ENCODE measurements at places on chromosomes 2 and 18. TPM values are rescaled to one million over a fixed set of nuclear protein-coding genes. Genes with fewer than 3 reads are reported as not detected.

GRCh38 chr2:160039166-160039903 lies 23.1 kb downstream of the PLA2R1 start:
- no peak overlapping the region for H3K4me3 ChIP-seq
- no peaks in the 10 kb centered on the region for H3K4me1 ChIP-seq
- no peak for DNase-seq
- H3K36me3 ChIP-seq = no peaks in the 10 kb centered on the region
- peaks cover 13% of the 10 kb centered on the region for H3K27me3 ChIP-seq

DNA sequence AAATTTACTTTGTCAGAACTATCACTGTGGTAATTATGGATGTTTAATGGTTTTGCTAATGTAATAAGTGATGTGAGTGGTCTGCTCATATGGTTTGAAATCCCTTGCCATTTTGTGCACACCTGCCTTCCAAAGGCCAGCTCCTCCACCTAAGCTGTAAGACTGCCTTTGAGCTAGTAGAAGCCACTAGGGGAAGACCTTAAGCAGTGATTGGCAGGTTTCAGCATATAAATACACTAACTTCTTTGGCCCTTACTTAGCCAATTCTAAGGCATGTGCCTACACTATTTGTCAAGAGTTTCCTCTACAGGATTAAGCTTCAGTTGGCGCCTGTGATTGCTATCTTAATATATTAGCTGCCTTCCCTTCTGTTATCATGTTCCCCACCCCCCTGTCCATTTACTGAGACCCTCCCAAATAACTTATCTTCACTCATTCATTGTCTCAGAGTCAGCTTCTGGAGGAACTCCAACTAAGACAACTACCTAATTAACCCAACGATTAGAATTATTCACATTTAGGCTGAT lies 141.1 kb downstream of the MBD5 start:
- H3K36me3 ChIP-seq = peaks cover 7% of the 10 kb centered on the region
- no peak for DNase-seq
- H3K4me3 ChIP-seq = no peak overlapping the region
- H3K27ac ChIP-seq = no peak overlapping the region
- H3K4me1 ChIP-seq = peaks cover 2% of the 10 kb centered on the region
- no peaks in the 10 kb centered on the region for H3K27me3 ChIP-seq

GRCh38 chr2:201059961-201060755 lies 11.3 kb downstream of the HYCC2 start:
- no peak overlapping the region for H3K4me3 ChIP-seq
- peaks cover 24% of the 10 kb centered on the region for H3K4me1 ChIP-seq
- no peaks in the 10 kb centered on the region for H3K27me3 ChIP-seq
- no peak overlapping the region for H3K27ac ChIP-seq
- H3K36me3 ChIP-seq = peaks cover 28% of the 10 kb centered on the region

- H3K27me3 ChIP-seq = peaks cover 20% of the 10 kb centered on the region
- no peak for DNase-seq
- H3K36me3 ChIP-seq = peaks cover 1% of the 10 kb centered on the region
- peaks cover 3% of the 10 kb centered on the region for H3K4me1 ChIP-seq
- H3K4me3 ChIP-seq = no peak overlapping the region
- H3K27ac ChIP-seq = no peak overlapping the region
Observed at GRCh38 chr2:10457846-10458598, 9.9 kb upstream of the ODC1 start.

GRCh38 chr2:181724662-181725061 lies 44.3 kb upstream of the NEUROD1 start:
- H3K4me3 ChIP-seq = no peak overlapping the region
- H3K36me3 ChIP-seq = no peaks in the 10 kb centered on the region
- peaks cover 22% of the 10 kb centered on the region for H3K27me3 ChIP-seq
- H3K27ac ChIP-seq = no peak overlapping the region
- no peak for DNase-seq

Gene ITGA6
- total RNA-seq = 26.8 TPM

All from activated naive CD8-positive, alpha-beta T cell treated with anti-CD3 and anti-CD28 coated beads, Interleukin-2, amount 10 ng/mL, durations not matched to agents 7 days and 5 days (primary cell).